ENCODE measurements at places on chromosomes 4 and X. TPM values are rescaled to one million over a fixed set of nuclear protein-coding genes. Genes with fewer than 3 reads are reported as not detected.

BCLAF3 gene
- 11.4 TPM for polyA plus RNA-seq

DNA sequence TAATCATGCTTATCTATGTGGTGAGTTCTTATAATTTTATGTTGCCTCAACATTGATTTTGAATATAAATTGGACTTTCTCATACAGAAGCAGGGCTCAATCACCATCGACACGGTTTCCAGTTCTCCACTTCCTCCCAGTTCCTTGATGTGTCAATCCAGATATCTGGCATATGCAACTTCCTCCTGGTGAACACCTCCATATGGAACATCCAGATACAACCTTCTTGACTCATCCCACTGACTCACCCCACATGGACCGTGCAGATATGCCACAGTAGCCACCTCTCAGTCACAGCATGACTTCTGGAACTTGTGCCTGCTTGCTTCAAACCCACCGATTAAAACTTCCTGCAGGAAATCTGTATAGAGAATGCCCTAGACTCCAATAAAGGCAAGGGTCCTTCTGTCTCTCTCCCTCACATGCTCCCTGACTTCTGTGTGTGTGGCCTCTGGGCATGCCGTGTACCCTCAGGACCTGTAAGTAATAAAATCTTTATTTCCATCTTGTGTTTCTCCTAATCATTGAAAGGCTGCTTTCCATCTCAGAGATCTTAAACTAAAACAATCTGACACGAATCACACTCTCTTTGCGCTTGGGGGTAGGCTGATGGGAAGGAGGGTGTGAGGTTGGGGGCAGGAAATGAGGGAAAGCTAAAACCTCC, 67.0 kb downstream of the HTRA3 start:
- DNase-seq = peak; percentile 2
- H3K4me1 ChIP-seq = peaks cover 18% of the 10 kb centered on the region
- no peaks in the 10 kb centered on the region for H3K27me3 ChIP-seq
- H3K27ac ChIP-seq = no peak overlapping the region
- H3K36me3 ChIP-seq = no peaks in the 10 kb centered on the region

- H3K27ac ChIP-seq = peak overlapping the region; percentile 60
- DNase-seq = no peak
- peaks cover 14% of the 10 kb centered on the region for H3K4me1 ChIP-seq
- H3K27me3 ChIP-seq = no peaks in the 10 kb centered on the region
Measured at GRCh38 chrX:10235851-10236250, 79.1 kb downstream of the CLCN4 start.

SLC16A2 gene
- polyA plus RNA-seq = 0.23 TPM

DNA sequence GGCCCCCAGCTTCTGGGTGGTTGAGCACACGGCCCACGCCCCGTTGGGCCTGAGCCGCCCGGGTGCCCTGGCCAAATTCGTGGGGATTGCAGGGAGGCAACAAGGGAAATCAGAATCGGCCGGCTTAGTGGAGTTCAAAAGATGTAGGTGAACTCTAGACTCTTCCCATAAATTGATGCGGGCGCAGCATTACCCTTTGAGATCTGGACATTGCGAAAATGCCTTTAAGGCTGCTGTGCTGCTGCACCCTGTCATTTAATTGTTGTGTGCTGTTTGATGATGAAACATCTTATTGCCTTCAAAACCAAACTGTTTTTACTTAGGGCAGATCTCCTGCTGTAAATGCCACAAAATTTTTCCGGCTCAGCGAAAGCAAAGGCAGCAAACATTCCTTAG, 409 bp upstream of the MPP1 start:
- H3K4me1 ChIP-seq = peaks cover 5% of the 10 kb centered on the region
- no peak for DNase-seq
- H3K4me3 ChIP-seq = peak overlapping the region; percentile 69
- peak overlapping the region; percentile 82 for H3K27ac ChIP-seq

DNA sequence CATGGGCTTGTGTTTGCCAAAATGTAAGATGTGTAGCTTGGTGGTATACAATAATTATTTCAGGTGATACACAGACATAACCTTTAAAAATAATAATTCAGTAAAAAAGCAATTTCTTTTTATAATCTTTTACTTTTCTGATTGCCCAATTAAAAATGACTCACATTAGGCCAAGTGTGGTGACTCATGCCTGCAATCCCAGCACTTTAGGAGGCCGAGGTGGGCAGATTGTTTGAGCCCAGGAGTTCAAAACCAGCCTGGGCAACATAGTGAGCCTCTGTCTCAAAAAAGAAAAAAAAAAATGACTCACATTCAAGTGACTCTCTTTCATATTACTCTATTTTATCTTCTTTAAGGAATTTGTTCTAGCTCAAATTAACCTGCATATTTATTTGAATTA, 449.4 kb upstream of the HTR2C start:
- no peak for DNase-seq
- no peak overlapping the region for H3K4me3 ChIP-seq
- H3K27me3 ChIP-seq = no peaks in the 10 kb centered on the region
- H3K36me3 ChIP-seq = no peaks in the 10 kb centered on the region
- H3K4me1 ChIP-seq = no peaks in the 10 kb centered on the region

TMEM131L gene
- 15.2 TPM for polyA plus RNA-seq

GRCh38 chr4:113614414-113614813, 147.1 kb downstream of the CAMK2D start:
- DNase-seq = no peak
- no peak overlapping the region for H3K4me3 ChIP-seq
- H3K27me3 ChIP-seq = no peaks in the 10 kb centered on the region
- H3K4me1 ChIP-seq = peaks cover 10% of the 10 kb centered on the region
- no peaks in the 10 kb centered on the region for H3K36me3 ChIP-seq
- no peak overlapping the region for H3K27ac ChIP-seq

DNA sequence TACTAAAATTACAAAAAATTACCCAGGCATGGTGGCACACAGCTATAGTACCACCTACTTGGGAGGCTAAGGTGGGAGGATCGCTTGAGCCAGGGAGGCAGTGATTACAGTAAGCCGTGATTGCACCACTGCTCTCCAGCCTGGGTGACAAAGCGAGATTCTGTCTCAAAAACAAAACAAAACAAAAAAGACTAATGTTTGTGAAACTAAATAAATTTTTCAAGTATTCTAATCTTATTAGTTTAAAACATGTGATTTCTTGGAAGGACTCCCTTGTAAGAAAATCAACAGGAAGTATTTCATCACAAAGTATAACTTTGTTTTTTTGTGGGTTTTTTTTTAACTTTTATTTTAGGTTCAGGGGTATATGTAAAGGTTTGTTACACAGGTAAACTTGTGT, 89.6 kb downstream of the EGF start:
- no peak overlapping the region for H3K27ac ChIP-seq
- no peaks in the 10 kb centered on the region for H3K27me3 ChIP-seq

RPL10 gene
- polyA plus RNA-seq = 5,003 TPM

- H3K36me3 ChIP-seq = no peaks in the 10 kb centered on the region
- H3K4me3 ChIP-seq = no peak overlapping the region
- no peaks in the 10 kb centered on the region for H3K4me1 ChIP-seq
Measured at GRCh38 chrX:20639115-20639514, 372.4 kb upstream of the RPS6KA3 start.

MAGEC2 gene
- not detected for polyA plus RNA-seq

- H3K4me1 ChIP-seq = peaks cover 13% of the 10 kb centered on the region
- no peak overlapping the region for H3K4me3 ChIP-seq
- no peak for DNase-seq
- H3K36me3 ChIP-seq = no peaks in the 10 kb centered on the region
Measured at GRCh38 chr4:168558599-168558998, 61.7 kb downstream of the PALLD start.

DNA sequence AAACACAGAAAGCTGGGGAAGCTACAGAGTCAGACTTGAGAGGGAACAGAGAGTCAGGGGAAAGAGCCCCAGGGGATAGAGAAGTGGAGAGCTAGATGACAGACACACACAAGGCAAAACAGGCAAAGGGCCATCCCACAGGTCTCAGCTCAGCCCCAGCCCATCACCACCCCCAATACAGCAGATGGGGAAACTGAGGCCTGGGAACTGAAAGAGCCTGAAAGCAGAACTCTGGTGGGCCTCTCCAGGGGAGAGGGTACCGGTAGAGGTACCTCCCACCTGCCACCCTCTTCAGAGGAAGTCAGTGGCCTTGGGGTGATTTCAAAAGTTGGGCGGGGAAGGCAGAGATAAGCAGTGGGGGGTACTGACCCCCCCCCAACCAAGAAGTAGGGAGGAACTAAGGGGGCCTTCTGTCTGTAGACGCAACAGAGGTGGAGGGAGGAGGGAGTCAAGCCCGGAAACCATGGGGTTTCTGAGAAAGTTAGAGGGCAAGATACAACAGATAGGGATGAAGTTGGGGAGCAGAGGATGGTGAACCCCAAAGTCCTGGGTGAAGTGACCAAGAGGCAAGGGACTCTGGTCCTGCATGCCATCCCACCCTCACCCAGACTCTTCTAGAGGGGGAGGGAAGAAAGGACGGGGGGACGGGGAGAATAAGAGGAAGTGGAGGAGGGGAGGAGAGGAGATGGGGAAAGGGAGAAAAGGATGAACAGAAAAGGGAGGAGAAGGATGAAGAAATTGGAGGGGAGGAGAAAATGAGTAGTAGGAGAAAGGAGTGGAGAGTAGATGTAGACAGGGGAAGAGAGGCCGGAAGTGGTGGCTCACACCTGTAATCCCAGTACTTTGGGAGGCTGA, 3.2 kb downstream of the GATA1 start:
- DNase-seq = no peak
- no peak overlapping the region for H3K4me3 ChIP-seq
- no peaks in the 10 kb centered on the region for H3K36me3 ChIP-seq
- no peaks in the 10 kb centered on the region for H3K4me1 ChIP-seq

DNA sequence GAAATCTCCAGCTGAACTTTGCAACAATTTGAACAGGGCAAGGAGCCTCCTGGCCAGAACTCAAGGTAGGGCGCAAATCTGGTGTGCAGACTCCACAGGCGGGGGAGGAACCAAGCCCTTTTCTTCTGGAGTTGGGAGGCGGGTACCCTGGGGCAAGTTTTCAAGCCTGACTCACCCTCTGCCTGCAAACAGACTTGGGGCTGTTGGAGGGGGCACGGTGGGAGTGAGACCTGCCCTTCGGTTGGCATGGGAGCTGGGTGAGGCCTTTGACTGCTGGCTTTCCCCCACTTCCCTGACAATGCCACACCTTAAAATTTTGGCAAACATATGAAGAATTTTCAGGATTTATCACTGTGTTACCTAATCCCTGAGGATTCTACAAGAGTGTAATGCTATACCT, 709.8 kb upstream of the DIAPH2 start:
- H3K4me3 ChIP-seq = no peak overlapping the region
- no peak for DNase-seq
- H3K27ac ChIP-seq = no peak overlapping the region
- no peaks in the 10 kb centered on the region for H3K4me1 ChIP-seq
- H3K27me3 ChIP-seq = no peaks in the 10 kb centered on the region

GRCh38 chr4:128341634-128342033, 54.0 kb upstream of the PGRMC2 start:
- no peaks in the 10 kb centered on the region for H3K36me3 ChIP-seq
- no peaks in the 10 kb centered on the region for H3K27me3 ChIP-seq

DNA sequence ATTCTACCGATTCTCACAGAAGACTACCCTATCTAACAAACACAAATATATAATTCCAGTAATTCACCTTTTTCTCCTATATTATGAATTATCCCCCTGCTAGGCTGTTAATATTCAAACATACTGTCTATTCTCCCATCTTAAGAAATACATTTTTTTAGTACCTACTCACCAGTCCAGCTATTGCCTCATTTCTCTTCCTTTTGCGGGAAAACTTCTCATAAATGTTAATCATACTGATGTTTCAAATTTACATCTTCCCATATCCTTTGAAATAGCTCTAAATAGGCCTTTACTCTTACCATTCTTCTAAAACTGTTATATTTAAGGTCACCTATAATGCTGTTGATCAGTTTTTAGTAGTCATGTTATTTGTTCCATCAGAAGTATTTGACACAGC, 759.1 kb upstream of the SLIT2 start:
- H3K4me1 ChIP-seq = no peaks in the 10 kb centered on the region
- no peak overlapping the region for H3K4me3 ChIP-seq
- no peak for DNase-seq
- no peak overlapping the region for H3K27ac ChIP-seq
- no peaks in the 10 kb centered on the region for H3K36me3 ChIP-seq

DNA sequence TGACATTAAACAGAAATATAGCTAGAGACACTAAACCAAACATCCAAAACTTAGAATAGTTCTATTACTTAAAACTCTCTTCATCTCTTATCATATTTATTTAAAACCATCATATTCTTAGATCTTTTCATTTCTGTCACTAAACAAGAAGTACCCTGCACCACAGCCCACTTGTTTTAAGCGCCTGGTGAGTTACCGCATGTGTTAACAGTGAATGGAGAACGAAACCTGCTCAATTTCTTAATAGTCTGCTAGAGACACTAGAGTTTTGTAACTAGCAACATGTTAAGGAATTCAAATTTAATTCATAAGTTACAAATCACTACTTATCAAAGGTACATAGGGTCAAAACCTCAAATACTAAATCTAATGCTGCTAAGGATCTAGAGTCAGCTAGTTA, 111.5 kb downstream of the FBXW7 start:
- no peak for DNase-seq
- no peak overlapping the region for H3K27ac ChIP-seq
- H3K4me3 ChIP-seq = no peak overlapping the region

- no peaks in the 10 kb centered on the region for H3K4me1 ChIP-seq
- H3K36me3 ChIP-seq = no peaks in the 10 kb centered on the region
- H3K27ac ChIP-seq = no peak overlapping the region
- no peak for DNase-seq
- H3K27me3 ChIP-seq = no peaks in the 10 kb centered on the region
- H3K4me3 ChIP-seq = no peak overlapping the region
Measured at GRCh38 chr4:23680671-23681518, 209.0 kb downstream of the PPARGC1A start.

SLC2A9 gene
- polyA plus RNA-seq = not detected

DNA sequence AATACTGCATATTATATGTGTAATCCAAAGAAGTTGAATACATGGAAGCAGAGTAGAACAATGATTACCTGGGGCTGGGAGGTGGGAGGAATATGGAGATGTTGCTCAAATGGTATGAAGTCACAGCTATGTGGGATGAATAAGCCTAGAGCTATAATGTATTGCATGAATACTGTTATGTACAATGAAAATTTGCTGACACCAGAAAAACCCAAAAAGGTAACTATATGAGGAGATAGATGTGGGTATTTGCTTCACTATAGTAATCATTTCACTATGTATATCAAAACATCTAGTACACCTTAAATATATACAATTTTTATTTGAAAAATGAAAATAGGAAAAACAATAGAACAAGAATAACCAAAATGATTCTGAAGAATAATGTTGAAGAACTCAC, 11.2 kb downstream of the PAGE3 start:
- no peak overlapping the region for H3K27ac ChIP-seq
- no peak for DNase-seq
- no peaks in the 10 kb centered on the region for H3K27me3 ChIP-seq
- H3K4me1 ChIP-seq = no peaks in the 10 kb centered on the region

TNMD gene
- 1.8 TPM for polyA plus RNA-seq

HSD17B10 gene
- polyA plus RNA-seq = 73.8 TPM

UGT2B11 gene
- polyA plus RNA-seq = 0.06 TPM

- no peaks in the 10 kb centered on the region for H3K36me3 ChIP-seq
- no peaks in the 10 kb centered on the region for H3K4me1 ChIP-seq
- DNase-seq = no peak
Measured at GRCh38 chr4:56038487-56039162, 89.9 kb downstream of the CEP135 start.
